ENCODE measurements at places on chromosomes 1 and 21. TPM values are rescaled to one million over a fixed set of nuclear protein-coding genes. Genes with fewer than 3 reads are reported as not detected.
A peak's percentile ranks its signal among the peaks of the same experiment; 100 is the strongest.

GRCh38 chr21:43284238-43284637 lies 115.4 kb downstream of the CRYAA start:
- DNase-seq, result no peak

DNA sequence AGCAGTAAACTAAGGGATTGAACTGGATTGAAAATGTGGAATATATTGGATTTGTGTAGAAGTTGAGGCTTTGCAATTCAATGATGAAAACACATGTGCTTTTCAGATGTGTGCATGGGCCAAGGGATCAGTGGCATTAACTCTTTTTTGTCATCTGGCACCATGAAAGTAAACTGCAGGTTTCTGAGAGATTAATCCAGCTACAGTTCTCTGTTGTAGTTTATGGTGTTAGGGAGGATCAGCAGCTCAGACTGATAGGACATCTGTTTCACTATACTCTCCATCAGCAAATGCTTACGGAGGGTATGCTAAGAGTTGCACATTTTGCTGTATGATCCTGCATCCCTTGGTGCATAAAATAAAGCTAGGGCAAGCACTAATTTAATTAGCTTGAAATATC lies 82.6 kb downstream of the C1orf21 start:
- DNase-seq, result no peak

GRCh38 chr1:32373996-32374592 lies 11.8 kb downstream of the TSSK3 start:
- DNase-seq, result no peak

GRCh38 chr1:4047666-4048065 lies 147.6 kb upstream of the C1orf174 start:
- no peak for DNase-seq

DNA sequence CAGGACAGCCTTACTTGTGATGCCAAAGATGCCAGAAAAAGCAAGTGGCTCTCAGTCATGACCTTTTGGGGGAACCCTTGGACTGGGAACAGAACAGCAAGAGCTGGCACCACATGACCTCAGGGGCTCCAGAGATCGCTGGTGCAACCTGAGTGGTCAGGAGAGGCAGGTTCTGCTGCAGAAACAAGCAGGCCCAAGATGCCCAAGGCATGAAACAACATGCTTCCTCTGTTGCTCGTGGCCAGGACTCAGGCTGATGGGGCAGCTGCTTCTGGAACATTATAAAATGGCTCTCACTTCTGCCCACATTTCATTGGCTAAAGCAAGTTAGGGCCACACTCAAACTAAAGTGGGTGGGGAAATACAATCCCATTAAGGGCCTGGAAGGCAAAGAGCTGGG lies 17.7 kb upstream of the CLSTN1 start:
- DNase-seq, result no peak

DNA sequence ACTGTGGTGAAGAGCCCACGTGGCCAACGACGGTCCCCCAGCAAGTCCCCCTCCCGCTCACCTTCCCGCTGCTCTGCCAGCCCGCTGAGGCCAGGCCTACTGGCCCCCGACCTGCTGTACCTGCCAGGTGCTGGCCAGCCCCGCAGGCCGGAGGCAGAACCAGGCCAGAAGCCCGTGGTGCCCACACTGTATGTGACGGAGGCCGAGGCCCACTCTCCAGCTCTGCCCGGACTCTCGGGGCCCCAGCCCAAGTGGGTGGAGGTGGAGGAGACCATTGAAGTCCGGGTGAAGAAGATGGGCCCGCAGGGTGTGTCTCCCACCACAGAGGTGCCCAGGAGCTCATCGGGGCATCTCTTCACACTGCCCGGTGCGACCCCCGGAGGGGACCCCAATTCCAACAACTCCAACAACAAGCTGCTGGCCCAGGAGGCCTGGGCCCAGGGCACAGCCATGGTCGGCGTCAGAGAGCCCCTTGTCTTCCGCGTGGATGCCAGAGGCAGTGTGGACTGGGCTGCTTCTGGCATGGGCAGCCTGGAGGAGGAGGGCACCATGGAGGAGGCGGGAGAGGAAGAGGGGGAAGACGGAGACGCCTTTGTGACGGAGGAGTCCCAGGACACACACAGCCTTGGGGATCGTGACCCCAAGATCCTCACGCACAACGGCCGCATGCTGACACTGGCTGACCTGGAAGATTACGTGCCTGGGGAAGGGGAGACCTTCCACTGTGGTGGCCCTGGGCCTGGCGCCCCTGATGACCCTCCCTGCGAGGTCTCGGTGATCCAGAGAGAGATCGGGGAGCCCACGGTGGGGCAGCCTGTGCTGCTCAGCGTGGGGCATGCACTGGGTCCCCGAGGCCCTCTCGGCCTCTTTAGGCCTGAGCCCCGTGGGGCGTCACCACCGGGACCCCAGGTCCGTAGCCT lies 46.8 kb downstream of the TRIM11 start:
- DNase-seq, result no peak

- peak; percentile 17 for DNase-seq
Measured at GRCh38 chr1:200128944-200129879, 101.7 kb downstream of the NR5A2 start.

- no peak for DNase-seq
Measured at GRCh38 chr1:24557711-24558131, 1.8 kb downstream of the NCMAP start.

DNA sequence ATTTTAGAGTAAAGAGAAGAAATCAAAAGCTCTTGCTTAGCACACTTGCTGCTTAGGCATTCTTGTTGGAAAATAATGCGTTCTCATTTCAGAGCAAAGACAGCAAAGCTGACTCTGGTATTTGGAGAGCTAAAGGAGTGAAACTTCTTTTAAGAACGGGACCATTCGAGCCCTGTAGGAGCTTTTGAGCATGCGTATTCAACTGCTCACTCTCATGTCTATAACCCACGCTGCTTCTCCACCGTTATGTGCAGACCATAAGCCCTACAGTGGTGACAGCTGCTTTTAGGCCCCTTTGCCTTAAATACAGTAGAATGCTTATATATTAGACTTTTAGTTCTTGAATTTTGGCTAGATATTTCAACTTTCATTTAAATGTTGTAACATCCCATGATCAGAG lies 214.2 kb upstream of the CACYBP start:
- no peak for DNase-seq

DNA sequence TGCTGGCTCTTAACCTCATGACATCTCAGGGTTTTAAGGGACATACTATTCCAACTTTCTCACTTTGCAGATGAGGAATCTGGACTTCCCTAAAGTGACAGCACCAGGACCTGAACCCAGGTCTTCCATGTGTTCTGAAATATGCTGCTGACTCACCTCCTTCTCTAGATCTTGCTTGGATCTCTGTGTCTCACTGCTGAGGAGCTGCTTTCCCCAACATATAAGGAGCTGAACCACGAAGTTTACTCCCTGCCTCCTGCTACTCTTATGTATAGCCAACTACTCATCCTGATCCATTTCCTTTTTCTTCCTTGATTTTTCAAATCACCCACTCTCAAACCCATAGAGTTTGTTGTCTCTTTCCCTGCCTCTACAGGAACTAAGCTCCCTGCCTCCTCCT lies 38.2 kb downstream of the ALG14 start:
- no peak for DNase-seq

DNA sequence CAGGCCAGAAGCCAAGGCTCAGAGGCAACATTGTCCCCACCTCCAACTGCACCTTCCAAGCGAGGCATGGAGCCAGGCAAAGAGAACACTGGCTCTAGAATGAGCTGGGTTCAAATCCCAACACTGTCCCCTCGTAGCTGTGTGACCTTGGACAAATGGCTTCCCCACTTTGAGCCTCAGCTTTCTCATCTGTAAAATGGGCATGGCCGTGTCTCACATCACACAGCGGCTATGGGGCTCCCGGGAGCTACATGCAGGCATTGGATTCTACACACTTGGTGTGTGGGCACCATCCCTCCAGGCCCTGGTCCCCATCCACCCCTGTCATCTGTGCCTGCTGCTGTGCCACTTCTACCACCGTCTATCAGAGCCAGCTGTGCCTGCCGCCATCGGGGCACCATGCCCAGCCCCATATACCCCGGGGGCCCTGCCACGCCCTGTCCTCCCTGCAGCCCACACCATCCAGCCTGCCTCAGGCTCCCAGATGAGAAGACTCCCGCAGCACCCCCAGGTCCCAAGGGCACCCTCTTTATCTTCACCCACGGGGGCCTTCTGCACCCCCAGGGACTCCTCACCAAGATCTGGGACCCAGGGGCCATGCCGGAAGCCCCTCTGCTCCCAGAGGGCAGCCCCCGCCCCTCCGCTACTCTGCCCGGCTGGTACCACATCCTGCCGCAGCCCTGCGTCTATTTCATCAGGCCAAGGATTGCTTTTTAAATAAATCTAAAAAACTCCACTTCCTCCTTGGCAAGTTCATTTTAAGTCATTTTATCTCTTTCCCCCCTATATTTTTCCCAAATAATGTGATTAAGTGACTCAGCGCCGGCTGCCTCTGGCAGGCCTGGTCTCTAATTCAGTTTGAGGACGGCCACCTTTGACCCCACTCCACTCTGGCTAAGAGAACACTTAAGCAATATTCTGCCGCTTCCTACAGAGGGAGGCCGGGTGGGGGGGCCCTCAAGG lies 107.8 kb upstream of the TARDBP start:
- DNase-seq, result peak; percentile 38

- DNase-seq, result no peak
Measured at GRCh38 chr1:196558411-196558810, 49.8 kb downstream of the KCNT2 start.

- DNase-seq, result no peak
Measured at GRCh38 chr1:186943891-186944686, 115.3 kb downstream of the PLA2G4A start.

- DNase-seq, result peak; percentile 46
Measured at GRCh38 chr1:211327346-211327921, 801 bp downstream of the TRAF5 start.

GRCh38 chr1:63593886-63594605 lies 835 bp downstream of the PGM1 start:
- peak; percentile 89 for DNase-seq

DNA sequence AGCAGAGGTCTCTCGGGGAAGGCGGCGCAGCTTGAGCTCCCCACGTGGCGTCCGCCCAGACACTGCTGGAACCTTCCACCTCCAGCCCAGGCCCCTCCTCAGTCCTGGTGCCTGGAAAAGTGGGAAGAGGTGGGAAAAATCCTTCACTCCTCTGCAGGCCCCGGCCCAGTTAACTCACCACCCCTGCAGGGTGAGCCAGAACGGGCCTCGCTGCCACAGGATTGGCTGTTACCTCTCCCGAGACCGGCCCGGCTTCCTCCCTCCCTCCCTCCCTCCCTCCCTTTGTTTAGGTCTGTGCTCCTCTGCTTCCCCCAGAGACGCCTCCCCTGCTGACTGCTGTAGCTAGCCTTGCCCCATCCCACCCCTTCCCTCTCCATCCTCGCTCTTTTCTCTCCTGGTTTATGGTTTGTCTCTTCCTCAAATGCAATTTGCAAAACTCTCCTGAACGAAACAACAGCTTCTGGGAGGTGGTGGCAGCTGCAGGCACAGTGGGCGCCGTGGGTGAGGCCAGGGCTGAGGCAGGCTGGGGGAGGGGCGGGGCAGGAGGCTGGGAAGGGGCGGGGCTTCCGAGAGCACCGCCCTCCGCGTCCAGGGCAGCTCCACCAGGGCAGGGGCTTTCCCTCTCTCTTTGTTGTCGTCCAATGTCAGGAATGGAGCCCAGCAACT lies 6.5 kb downstream of the CAPN9 start:
- peak; percentile 45 for DNase-seq

GRCh38 chr1:150895618-150896017 lies 8.7 kb downstream of the CTXND2 start:
- no peak for DNase-seq

DNA sequence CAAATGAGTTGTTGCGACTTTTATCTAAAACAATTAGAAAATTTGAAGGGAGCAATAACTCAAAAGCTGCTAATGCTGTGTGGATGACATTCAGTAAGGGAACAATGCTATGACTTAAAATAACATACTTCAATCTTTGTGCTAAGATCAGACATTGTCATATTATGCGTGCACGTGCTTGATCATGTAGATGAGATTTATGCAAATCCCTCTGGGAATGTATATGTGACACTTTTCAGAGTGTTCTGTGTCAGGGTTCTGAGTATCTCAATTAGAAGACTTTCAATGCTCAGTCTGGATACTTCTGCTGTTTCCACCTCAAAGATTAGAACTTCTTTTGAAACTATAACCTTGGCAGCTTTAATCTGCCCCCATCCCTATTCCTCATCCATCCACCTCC lies 18.6 kb upstream of the POU2F1 start:
- DNase-seq, result no peak

DNA sequence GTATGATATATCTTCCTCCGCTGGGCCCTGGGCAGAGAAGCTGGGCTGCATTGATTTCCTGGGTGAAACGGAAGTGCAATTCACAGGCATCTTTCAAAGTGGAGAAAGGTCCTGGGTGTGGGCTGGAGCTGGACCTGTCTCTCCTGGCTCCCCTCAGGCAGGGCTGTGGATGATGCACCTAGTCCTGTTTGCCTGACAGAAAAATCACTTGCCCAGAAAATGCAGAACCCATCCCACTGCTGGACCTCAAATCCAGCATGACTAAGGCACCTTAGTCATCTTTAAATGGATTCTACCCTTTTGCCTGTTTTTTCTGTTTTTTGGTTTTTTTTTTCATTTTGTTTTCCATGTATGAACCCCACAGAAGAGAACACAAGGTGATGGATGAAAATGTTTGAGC lies 49.7 kb downstream of the MYSM1 start:
- DNase-seq, result no peak

DNA sequence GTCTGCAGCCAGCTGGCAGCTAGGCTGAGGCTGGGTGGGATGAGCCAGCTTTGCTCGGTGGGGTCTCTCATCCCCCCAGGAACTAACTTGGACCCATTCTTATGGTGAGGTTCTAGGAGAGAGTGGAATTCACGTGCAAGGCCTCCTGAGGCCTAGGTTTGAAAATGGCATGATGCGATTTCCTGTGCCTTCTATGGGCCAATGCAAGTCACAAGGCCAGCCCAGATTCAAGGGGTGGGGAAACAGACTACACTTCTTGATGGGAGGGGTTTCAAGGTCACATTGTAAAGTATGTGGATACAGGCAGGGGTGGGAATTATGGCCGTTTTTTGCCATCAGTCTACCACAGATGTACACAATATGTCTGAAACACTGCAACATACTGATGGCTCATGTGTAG lies 48.3 kb downstream of the HTR6 start:
- no peak for DNase-seq

CSRP1 gene
- 48.4 TPM for total RNA-seq

TAS1R1 gene
- total RNA-seq, result not detected

HSPB7 gene
- total RNA-seq, result not detected

C1orf53 gene
- total RNA-seq, result 0.58 TPM

LRRC52 gene
- total RNA-seq, result not detected

NPPA gene
- not detected for total RNA-seq

ARMH1 gene
- total RNA-seq, result 141 TPM

LRRC38 gene
- not detected for total RNA-seq

C1QB gene
- total RNA-seq, result not detected

CCDC17 gene
- total RNA-seq, result 1.1 TPM

ANGPTL1 gene
- total RNA-seq, result not detected

ACTL8 gene
- not detected for total RNA-seq
